ENCODE measurements at places on chromosomes 7 and 10. TPM values are rescaled to one million over a fixed set of nuclear protein-coding genes. Genes with fewer than 3 reads are reported as not detected.

The NEBL gene
- total RNA-seq = 30.6 TPM

The ITGA8 gene
- total RNA-seq = not detected

The NPC1L1 gene
- not detected for total RNA-seq

The SPDYE5 gene
- total RNA-seq = 0.16 TPM

The SHH gene
- total RNA-seq = not detected

The SCART1 gene
- 1.3 TPM for total RNA-seq

The KAZALD1 gene
- total RNA-seq = 6.7 TPM

The OPN1SW gene
- not detected for total RNA-seq

The UCMA gene
- not detected for total RNA-seq

The SLC13A4 gene
- not detected for total RNA-seq

The STN1 gene
- 31.8 TPM for total RNA-seq

The ELOVL3 gene
- not detected for total RNA-seq

The PRRT4 gene
- total RNA-seq = not detected

The RBM20 gene
- not detected for total RNA-seq

The OR2A12 gene
- not detected for total RNA-seq

DNA sequence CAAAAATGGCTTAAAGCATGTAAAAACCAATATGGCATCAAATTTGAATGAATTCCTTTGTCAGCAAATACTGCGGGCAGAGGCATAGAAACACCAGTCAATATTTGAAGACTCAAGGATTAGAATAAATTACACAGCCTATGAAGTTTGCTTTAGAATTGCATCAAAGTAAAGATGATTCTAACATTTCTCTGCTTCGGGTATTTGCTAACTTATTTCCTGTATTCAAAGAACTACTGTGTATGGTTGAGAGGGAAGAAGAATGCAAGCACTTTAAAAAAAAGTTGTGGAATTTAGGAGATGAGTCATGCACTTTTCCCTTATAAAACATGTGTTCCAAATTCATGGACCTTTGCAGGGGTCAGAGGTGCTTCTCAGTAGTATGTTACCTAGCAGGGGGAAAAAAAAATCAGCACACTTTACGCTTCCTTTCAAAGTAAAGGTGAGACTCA lies 90.1 kb downstream of the PIP4K2A start:
- peaks cover 35% of the 10 kb centered on the region for H3K4me1 ChIP-seq
- peak overlapping the region; percentile 46 for H3K27ac ChIP-seq
- H3K27me3 ChIP-seq = no peaks in the 10 kb centered on the region
- H3K36me3 ChIP-seq = no peaks in the 10 kb centered on the region
- H3K4me3 ChIP-seq = peak overlapping the region; percentile 21

GRCh38 chr7:96388166-96388565 lies 66.3 kb upstream of the SLC25A13 start:
- peaks cover 25% of the 10 kb centered on the region for H3K4me1 ChIP-seq
- peak overlapping the region; percentile 25 for H3K27ac ChIP-seq
- H3K27me3 ChIP-seq = no peaks in the 10 kb centered on the region
- no peak overlapping the region for H3K4me3 ChIP-seq
- peak; percentile 92 for DNase-seq

GRCh38 chr7:28999895-29000716 lies 42.0 kb upstream of the TRIL start:
- H3K36me3 ChIP-seq = peaks cover under 1% of the 10 kb centered on the region
- H3K27ac ChIP-seq = no peak overlapping the region
- H3K4me3 ChIP-seq = no peak overlapping the region
- no peak for DNase-seq
- H3K27me3 ChIP-seq = no peaks in the 10 kb centered on the region

GRCh38 chr10:76582531-76582930 lies 1055.1 kb downstream of the KCNMA1 start:
- H3K27me3 ChIP-seq = no peaks in the 10 kb centered on the region
- H3K4me1 ChIP-seq = peaks cover 18% of the 10 kb centered on the region
- H3K27ac ChIP-seq = peak overlapping the region; percentile 74
- no peak overlapping the region for H3K4me3 ChIP-seq
- no peak for DNase-seq
- no peaks in the 10 kb centered on the region for H3K36me3 ChIP-seq

GRCh38 chr7:36132012-36132411 lies 21.0 kb upstream of the EEPD1 start:
- H3K36me3 ChIP-seq = no peaks in the 10 kb centered on the region
- DNase-seq = no peak
- peak overlapping the region; percentile 20 for H3K27ac ChIP-seq
- peaks cover 18% of the 10 kb centered on the region for H3K4me1 ChIP-seq
- H3K27me3 ChIP-seq = peaks cover 30% of the 10 kb centered on the region

- peaks cover 42% of the 10 kb centered on the region for H3K36me3 ChIP-seq
- no peaks in the 10 kb centered on the region for H3K4me1 ChIP-seq
- H3K4me3 ChIP-seq = no peak overlapping the region
- no peak overlapping the region for H3K27ac ChIP-seq
- DNase-seq = no peak
- no peaks in the 10 kb centered on the region for H3K27me3 ChIP-seq
Observed at GRCh38 chr7:155781433-155781832, 30.8 kb downstream of the SHH start.

GRCh38 chr7:106895246-106895864 lies 30.3 kb downstream of the PIK3CG start:
- H3K36me3 ChIP-seq = no peaks in the 10 kb centered on the region
- H3K27me3 ChIP-seq = peaks cover 40% of the 10 kb centered on the region
- no peak for DNase-seq
- H3K4me1 ChIP-seq = no peaks in the 10 kb centered on the region
- no peak overlapping the region for H3K27ac ChIP-seq
- H3K4me3 ChIP-seq = no peak overlapping the region

GRCh38 chr10:80064120-80064886 lies 14.2 kb upstream of the TMEM254 start:
- H3K36me3 ChIP-seq = no peaks in the 10 kb centered on the region
- H3K4me1 ChIP-seq = no peaks in the 10 kb centered on the region
- DNase-seq = no peak
- H3K27ac ChIP-seq = no peak overlapping the region
- H3K4me3 ChIP-seq = no peak overlapping the region
- no peaks in the 10 kb centered on the region for H3K27me3 ChIP-seq

GRCh38 chr7:70325509-70326101 lies 727.3 kb downstream of the AUTS2 start:
- no peaks in the 10 kb centered on the region for H3K27me3 ChIP-seq
- H3K27ac ChIP-seq = no peak overlapping the region
- peaks cover 5% of the 10 kb centered on the region for H3K4me1 ChIP-seq
- H3K4me3 ChIP-seq = no peak overlapping the region
- no peak for DNase-seq
- no peaks in the 10 kb centered on the region for H3K36me3 ChIP-seq

DNA sequence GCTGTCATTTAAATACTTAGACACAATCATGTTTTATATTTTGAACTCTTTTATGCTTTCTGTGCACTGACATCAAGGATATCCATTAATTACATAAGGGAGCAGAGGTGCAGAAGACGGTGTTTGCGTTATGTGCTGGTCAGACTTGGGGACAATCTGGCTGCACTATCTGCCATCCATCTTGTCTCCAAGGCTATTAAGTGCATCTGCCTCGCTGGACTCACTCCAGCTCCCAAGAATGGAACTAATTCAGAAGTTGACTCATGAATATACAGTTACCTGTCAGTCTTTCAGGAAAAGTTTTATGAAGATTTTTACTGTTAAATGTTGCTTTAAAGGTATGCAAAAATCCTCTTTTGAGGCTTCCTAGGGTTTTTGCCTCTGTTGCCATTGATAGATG lies 391.0 kb downstream of the SUGCT start:
- no peak for DNase-seq
- no peaks in the 10 kb centered on the region for H3K27me3 ChIP-seq
- no peaks in the 10 kb centered on the region for H3K36me3 ChIP-seq
- no peak overlapping the region for H3K27ac ChIP-seq

- peaks cover 7% of the 10 kb centered on the region for H3K4me1 ChIP-seq
- no peak for DNase-seq
- no peak overlapping the region for H3K4me3 ChIP-seq
- no peaks in the 10 kb centered on the region for H3K36me3 ChIP-seq
- no peaks in the 10 kb centered on the region for H3K27me3 ChIP-seq
- no peak overlapping the region for H3K27ac ChIP-seq
Observed at GRCh38 chr10:17386616-17387075, 67.7 kb downstream of the ST8SIA6 start.

GRCh38 chr10:87505366-87506111 lies 846 bp downstream of the MINPP1 start:
- DNase-seq = peak; percentile 62
- peaks cover 19% of the 10 kb centered on the region for H3K4me1 ChIP-seq
- H3K27me3 ChIP-seq = no peaks in the 10 kb centered on the region
- peaks cover 10% of the 10 kb centered on the region for H3K36me3 ChIP-seq
- H3K27ac ChIP-seq = peak overlapping the region; percentile 41
- H3K4me3 ChIP-seq = peak overlapping the region; percentile 89

GRCh38 chr7:157971501-157971900 lies 616.1 kb downstream of the PTPRN2 start:
- H3K27me3 ChIP-seq = no peaks in the 10 kb centered on the region
- no peak for DNase-seq
- H3K4me1 ChIP-seq = no peaks in the 10 kb centered on the region
- H3K4me3 ChIP-seq = no peak overlapping the region
- H3K27ac ChIP-seq = no peak overlapping the region
- H3K36me3 ChIP-seq = no peaks in the 10 kb centered on the region

GRCh38 chr7:82331234-82331633 lies 112.3 kb downstream of the CACNA2D1 start:
- no peaks in the 10 kb centered on the region for H3K36me3 ChIP-seq
- no peak overlapping the region for H3K27ac ChIP-seq
- no peak for DNase-seq
- no peak overlapping the region for H3K4me3 ChIP-seq
- no peaks in the 10 kb centered on the region for H3K4me1 ChIP-seq
- H3K27me3 ChIP-seq = peaks cover 74% of the 10 kb centered on the region

GRCh38 chr7:112504093-112504695 lies 23.4 kb downstream of the LSMEM1 start:
- no peak overlapping the region for H3K27ac ChIP-seq
- no peak overlapping the region for H3K4me3 ChIP-seq
- no peaks in the 10 kb centered on the region for H3K36me3 ChIP-seq
- H3K4me1 ChIP-seq = no peaks in the 10 kb centered on the region
- no peaks in the 10 kb centered on the region for H3K27me3 ChIP-seq
- DNase-seq = no peak

DNA sequence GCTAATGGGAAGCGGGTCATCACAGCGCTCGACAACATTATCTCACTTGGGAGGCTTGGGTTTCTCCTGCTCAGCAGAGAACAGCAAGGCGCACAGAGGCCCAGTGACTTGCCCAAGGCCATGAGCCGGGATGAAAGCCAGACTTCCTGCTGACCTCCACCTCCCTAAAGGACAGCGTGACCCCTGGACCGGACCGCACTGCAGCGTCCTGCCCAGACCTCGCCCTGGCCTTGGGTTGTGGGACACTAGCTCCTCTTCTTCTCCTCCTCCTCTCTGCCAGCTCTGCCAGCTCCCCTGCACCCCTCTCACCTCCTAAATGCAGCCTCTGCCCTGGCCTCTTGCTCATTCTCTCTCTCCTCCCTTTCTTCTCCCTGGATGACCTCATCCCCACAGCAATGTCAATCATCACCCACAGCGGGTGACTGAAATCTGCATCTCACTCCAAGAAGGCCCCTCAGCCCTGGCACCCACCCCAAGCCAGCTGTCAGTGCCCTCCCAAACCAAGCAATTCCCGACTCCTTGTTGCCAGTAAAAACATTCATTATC lies 19.4 kb downstream of the SPOCK2 start:
- H3K4me3 ChIP-seq = no peak overlapping the region
- no peaks in the 10 kb centered on the region for H3K27me3 ChIP-seq
- no peaks in the 10 kb centered on the region for H3K36me3 ChIP-seq
- peak overlapping the region; percentile 11 for H3K27ac ChIP-seq

GRCh38 chr7:84238596-84238995 lies 44.0 kb upstream of the SEMA3A start:
- DNase-seq = no peak
- H3K27ac ChIP-seq = no peak overlapping the region
- H3K4me1 ChIP-seq = peaks cover 15% of the 10 kb centered on the region
- no peaks in the 10 kb centered on the region for H3K27me3 ChIP-seq
- no peaks in the 10 kb centered on the region for H3K36me3 ChIP-seq

GRCh38 chr7:67432536-67433234 lies 436.1 kb downstream of the TYW1 start:
- no peaks in the 10 kb centered on the region for H3K4me1 ChIP-seq
- no peaks in the 10 kb centered on the region for H3K27me3 ChIP-seq
- no peaks in the 10 kb centered on the region for H3K36me3 ChIP-seq
- H3K4me3 ChIP-seq = no peak overlapping the region

DNA sequence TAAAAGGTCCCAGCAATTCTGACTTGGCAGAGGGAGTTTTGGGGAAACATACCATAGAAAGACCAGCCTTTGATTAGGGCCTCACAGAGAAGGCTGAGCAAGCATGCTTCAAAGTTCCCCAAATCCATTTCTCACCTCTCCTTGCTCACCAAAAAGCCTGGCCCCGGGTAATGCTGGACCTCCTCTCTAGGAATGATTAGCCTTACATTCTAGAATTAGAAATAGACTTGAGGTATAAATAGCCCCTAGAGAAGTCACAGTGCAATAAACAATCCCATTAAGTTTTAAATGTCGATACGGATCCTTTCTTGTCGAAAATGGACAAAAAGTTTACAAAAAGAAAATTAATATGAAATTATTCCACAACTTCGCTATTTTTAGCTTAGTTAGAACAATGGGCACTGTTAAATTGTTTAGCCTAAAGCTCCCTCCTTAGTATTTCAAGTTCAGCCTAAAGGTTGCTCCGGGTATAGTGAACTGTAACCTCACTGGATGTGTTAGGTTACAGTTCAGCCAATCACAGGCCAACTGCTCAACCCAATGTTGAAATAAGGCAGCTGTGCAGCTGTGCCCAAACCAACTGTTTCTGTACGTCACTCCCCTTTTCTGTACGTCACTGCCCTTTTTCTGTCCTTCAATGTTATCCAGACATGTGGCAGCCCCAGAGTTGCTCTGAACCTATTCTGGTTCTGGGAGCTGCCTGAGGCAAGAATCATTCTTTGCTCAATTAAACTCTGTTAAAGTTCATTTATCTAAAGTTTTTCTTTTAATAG lies 7.9 kb upstream of the GSDME start:
- H3K27me3 ChIP-seq = no peaks in the 10 kb centered on the region
- no peaks in the 10 kb centered on the region for H3K4me1 ChIP-seq
- H3K4me3 ChIP-seq = no peak overlapping the region
- H3K27ac ChIP-seq = no peak overlapping the region
- no peak for DNase-seq

DNA sequence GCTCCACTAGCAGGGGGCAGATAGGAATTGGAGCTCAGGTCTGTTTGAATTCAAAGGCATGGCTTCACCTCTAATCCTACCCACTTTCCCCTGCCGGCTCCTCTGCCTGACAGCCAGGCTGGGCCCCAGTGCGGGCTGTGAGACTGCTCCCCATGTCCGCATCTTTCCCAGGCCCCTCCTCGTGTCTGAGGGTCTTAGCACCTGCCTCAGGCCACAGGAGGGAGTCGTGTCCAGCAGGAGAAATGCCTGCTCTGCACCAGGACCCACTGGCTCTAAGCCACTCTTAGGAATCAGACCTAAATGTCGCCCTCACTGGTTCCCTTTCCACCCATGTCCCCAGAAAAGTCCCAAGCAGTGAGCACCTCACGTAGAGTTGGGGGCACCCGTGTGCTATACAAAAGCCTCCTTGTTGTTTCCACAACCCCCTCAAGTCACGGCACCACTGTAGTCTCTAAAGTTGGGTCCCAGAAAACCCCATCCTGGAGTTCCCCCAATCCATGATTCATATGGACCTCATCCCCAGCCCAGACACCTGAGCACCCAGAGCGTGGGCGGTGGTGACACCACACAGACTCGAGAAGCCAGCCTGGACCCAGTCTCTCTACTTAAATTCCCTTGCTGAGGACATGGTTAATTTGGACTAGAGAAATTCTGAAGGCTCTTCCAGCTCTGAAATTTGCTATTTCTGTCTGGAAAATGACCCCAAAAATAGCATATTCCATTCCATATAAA lies 466.4 kb upstream of the ZMIZ1 start:
- no peaks in the 10 kb centered on the region for H3K4me1 ChIP-seq
- no peak overlapping the region for H3K4me3 ChIP-seq
- H3K36me3 ChIP-seq = no peaks in the 10 kb centered on the region
- H3K27ac ChIP-seq = no peak overlapping the region
- DNase-seq = peak; percentile 3
